ENCODE measurements at places on chromosomes 13 and 19. TPM values are rescaled to one million over a fixed set of nuclear protein-coding genes. Genes with fewer than 3 reads are reported as not detected.

LACC1 gene
- 77.8 TPM for total RNA-seq

MVB12A gene
- total RNA-seq: 46.2 TPM

EDNRB gene
- total RNA-seq: 19.0 TPM

FAM124A gene
- 3.6 TPM for total RNA-seq

DNA sequence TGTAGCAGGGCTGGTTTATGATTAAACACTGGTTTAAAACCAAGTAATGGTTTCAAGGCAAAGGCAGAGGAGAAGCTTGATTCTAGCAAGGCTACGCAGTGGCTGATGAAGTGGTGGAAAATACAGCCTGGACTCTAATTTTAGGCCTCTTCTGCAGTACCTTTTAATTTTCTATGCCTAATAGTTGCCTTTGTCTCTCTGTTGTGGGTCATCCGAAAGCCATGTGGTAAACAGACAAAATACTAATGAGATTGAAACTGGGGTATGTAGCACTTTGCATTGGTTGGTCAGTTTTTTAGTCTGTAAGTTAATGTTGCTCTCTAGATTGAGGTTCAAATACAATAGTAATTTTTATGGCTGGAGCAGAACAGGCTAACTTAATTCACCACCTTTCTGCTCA lies 3.3 kb downstream of the LMO7 start:
- DNase-seq: no peak

GRCh38 chr13:100291624-100292023 lies 202.7 kb downstream of the PCCA start:
- no peak for DNase-seq

- DNase-seq: no peak
Observed at GRCh38 chr13:22114630-22115311, 443.9 kb downstream of the FGF9 start.

GRCh38 chr19:814152-815078 lies 7.3 kb downstream of the PLPPR3 start:
- DNase-seq: no peak

- no peak for DNase-seq
Observed at GRCh38 chr13:80685942-80686341, 345.0 kb upstream of the SPRY2 start.

DNA sequence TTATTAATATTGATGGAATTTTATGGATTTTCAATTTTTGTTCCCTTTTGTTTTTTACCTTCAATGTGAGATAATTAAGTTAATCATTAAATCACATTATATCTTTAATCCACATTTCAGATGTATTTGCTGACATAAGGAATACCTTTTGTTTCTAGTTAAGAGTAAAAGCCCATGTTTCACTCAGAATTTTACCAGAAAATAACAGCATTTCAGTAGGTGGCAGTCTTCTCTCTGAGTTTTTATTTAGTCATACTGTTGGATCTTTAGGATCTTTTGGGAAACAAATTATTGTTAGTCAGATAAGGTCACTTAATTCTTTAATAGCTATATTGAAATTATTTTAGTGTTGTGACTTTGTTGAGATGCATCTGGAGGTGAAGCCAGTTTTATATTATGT lies 67.9 kb downstream of the NDFIP2 start:
- peak; percentile 45 for DNase-seq

- DNase-seq: no peak
Observed at GRCh38 chr19:55285229-55285890, 1.6 kb downstream of the BRSK1 start.

GRCh38 chr13:27271570-27272096 lies 1.0 kb downstream of the RASL11A start:
- no peak for DNase-seq
